ENCODE measurements at places on chromosomes 11 and 22.
A peak's percentile ranks its signal among the peaks of the same experiment; 100 is the strongest.

- DNase-seq, result peak; percentile 35
Measured at GRCh38 chr11:58958500-58958899, 19.2 kb downstream of the GLYATL1 start.

GRCh38 chr11:45332276-45332934, 46.3 kb upstream of the SYT13 start:
- peak; percentile 57 for DNase-seq

- DNase-seq, result no peak
Measured at GRCh38 chr11:61637277-61637676, 42.9 kb upstream of the DAGLA start.

DNA sequence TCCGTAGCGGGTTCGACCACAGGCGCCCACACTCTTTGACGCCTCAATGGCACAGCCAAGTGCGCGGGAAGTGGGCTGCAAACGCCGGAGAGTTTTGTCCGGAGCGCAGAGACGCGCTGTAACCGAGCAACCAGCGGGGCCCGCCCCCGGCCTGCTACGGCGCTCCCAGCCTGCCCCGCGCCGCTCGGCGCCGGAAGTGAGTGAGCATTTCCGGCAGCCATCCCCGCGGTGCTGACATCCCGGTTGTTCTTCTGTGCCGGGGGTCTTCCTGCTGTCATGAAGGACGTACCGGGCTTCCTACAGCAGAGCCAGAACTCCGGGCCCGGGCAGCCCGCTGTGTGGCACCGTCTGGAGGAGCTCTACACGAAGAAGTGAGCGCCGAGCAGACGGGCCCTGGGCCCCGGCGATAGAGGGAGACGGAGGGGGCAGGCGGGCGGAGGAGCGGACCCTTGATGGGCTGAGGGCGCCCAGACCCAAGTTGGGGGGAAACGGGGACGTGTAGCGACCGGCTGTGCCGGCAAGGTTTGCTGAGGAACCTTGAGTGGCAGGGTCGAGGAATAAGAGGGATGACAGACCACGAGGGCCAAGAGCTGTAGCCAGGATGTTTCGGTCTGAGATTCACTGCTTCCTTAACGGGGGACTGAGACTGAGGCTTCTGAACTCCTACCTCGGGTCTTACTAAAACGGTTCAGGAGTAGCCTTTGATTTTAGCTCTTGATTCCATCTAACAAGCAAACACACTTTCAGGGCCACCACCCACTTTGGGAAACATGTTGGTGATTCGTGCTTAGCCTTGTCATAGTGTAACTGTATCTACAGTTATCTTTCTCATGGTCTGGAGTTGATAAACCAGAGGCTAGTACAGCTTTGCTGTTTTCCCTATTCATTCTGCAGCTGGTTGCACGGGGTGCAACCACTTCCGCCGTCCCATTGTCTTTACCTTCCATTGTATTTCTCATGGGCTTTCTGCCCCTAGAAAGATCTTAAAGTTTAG, at the start of gene PSMD13:
PSMD13 (plus strand) TSS at position 203 of the 994 bp plus-strand sequence; CDS start at position 277, 74 bp downstream.
- DNase-seq, result peak; percentile 76

DNA sequence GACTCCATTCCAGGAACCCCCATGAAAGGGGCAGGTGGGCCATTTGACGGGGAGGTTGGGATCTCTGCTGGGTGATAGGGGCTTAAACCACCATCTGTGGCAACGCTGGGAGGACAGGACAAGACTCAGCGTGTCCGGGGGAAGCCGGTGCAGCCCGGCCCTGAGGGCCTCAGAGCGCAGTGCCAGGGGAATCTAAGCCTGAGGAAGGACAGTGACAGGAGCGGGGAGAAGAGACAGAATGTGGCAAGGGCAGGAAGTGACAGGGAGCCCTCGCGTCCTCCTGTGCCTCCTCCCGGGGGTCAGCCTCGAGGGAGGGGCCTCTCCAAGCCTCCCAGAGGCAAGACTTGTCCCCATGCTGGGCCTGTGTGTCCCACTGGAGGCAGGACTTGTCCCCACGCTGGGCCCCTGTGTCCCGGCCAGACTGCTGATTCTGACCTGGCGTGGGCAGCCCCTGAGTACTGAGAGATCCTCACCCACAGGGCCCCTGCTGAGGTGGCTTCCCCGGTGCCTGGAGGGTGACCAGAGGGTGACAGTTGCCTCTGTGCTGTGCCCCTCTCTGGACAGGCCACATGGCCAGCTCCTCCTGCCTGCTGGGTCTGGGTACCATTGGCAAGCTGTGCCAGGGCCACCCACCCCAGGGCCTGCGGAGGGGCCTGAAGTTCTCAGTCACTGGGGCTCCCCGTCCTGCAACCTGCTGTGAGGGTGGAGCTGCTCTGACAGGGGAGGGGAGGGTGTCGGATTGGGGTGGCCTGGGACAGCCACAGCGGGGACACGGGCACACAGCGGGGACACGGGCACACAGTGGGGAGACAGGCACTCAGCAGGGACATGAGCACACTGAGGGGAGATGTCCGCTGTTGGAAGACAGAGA, 676.2 kb downstream of the BRD1 start:
- DNase-seq, result no peak

DNA sequence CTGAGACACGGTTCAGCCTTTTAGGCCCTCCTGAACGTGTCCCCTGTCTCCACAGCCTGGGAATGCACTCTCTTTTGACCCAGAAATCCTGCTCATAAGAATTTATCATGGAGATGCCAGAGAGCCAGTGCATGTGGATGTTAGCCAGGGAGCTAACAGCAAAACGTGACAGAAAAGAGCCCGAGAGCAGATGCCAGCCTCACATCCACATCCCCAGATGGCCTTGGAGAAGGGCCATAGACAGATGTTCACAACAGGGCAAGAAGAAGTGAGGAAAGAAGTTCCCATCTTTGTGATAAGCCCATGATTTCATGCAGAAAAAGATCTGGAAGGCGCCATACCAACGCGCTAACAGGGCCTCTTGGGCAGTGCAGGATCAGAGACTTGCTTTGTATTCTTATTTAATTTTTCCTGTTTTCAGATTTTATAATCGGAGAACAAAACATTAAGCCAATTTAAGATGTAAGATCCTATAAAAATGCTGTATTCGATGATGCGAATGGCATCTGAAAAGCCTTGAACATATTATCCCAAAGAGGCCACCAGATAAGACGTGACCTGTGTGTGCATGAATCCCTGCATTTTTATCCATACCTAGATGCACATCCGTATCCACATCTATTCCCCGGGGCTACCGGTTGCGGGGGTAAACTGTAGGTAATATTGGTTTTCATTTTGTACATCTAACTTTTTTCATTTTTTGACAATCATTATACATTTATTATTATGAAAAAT, 48.7 kb downstream of the IGLL5 start:
- no peak for DNase-seq

DNA sequence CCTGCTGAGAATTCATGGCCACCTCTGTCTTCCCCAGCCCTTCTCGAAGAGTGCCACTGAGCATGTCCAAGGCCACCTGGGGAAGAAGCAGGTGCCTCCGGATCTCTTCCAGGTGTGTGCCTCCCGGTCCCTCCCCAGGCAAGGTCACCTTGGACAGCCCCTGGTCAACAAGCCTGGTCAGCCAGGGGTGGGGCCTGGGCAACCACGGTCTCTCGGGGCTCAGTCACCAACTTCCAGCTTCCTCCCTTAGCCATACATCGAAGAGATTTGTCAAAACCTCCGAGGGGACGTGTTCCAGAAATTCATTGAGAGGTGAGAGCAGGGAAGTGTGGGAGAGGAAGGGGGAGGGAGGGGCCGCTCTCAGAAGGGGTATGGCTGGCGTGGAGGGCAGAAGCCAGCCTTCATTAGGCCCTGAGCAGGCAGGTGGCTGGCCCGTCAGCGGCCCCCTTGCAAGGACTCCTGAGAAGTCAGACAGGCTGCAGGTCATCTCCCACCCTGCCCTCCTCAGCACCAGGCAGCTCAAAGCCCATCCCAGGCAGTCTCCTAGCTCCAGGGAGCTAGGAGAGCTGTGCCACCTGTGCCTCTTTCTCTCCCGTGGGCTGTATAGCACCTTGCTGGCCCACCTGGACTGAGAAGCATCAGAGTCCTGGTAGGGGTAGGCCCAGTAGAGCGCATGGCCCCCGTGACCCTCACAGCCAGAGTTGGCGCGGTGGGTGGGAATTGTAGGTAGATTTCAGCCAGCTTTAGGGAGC, 9.3 kb upstream of the ANKRD13D start:
- DNase-seq, result no peak

DNA sequence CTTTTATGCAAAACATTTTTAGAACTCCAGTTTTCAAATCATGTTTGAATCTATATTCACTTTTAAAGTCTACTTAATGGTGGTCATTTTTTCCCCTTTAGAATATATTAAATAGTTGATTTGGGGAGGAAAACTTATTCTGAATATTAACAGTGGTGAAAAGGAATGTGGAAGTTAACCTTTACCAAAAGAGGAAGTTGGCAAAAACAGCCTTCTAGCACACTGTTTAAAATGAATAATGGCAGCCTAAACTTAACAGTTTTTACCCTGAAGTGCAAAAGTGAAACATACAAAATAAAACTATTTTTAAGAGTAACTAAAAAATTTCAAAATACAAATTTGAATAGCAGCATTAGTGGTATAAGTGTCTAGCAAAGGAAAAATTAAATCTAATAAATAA, 86.4 kb downstream of the GRK3 start:
- no peak for DNase-seq

GRCh38 chr11:47355283-47356128, 3.0 kb upstream of the MYBPC3 start:
- peak; percentile 64 for DNase-seq

DNA sequence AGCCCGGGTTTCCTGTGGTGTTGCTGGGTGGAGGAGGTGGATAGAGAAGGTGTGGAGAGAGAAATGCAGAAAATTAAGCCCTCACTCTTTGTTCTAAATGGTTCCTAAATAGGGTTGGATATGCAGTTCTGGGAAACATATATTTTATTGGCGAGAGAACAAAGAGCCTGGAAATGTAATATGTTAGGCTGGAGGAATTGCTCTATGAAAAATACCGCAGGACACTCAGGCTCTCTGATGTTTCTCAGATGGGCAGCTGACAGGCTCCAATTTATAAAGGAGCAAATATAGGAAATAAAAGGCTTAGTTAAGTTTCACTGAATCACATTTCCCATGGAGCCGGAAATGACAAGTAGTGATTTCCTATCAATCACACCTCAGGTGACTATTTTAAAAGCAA, 428.0 kb downstream of the TMEM135 start:
- DNase-seq, result peak; percentile 20

DNA sequence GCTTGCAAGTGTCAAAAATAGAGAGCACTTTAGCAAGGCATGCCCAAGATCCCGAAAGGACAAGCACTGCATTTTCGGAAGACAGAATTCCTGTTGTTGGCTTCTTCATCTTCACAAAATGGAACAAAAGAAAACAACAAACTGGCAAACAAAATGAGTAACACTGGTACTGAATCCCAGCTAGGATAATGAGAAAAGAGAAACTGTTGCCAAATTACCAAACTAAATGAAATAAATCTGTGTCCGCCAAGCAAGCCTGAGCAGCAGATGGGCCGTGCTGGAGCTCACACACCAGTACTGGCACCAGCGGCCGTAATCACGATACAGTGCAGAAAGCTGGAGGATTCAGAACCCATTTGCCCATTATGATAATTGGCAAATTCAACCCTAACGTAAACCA, 30.6 kb downstream of the TUB start:
- DNase-seq, result no peak

- DNase-seq, result no peak
Measured at GRCh38 chr11:110838808-110839207, 126.6 kb upstream of the ARHGAP20 start.

GRCh38 chr11:129658526-129658867, 157.2 kb upstream of the TMEM45B start:
- no peak for DNase-seq

GRCh38 chr11:7512525-7513233, 1.1 kb upstream of the PPFIBP2 start:
- DNase-seq, result no peak

- DNase-seq, result no peak
Measured at GRCh38 chr11:34513682-34514449, at the start of gene ELF5. Gene ELF5, minus strand, starts transcription at chr11:34513794. Its CDS starts 8,045 bp downstream, at chr11:34505749.

DNA sequence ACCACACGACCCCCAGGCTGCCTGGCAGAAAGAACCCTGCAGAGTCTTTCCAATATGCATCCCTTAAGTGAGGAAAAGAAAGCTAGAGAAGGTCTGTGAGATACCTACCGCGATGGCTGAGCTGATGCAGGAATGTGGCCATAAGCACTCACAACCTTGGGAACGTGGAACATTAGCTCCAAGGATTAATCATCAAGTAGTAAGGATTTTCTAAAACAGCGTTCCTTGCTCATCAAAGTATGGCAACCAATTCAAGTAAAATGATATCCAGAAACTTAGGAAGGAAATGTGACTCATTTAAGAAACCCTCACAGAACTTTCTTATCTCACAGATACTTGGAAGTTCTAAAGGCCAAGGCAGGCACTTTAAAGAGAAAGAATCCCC, 12.8 kb downstream of the PACSIN2 start:
- no peak for DNase-seq

- DNase-seq, result no peak
Measured at GRCh38 chr11:73833067-73833466, 43.6 kb downstream of the COA4 start.

- DNase-seq, result peak; percentile 20
Measured at GRCh38 chr22:31139866-31140716, at the start of gene PLA2G3. Gene PLA2G3, minus strand, starts transcription at chr22:31140508. Its CDS starts 154 bp downstream, at chr22:31140354.

GRCh38 chr22:44182588-44183286, 2.0 kb downstream of the PARVG start:
- DNase-seq, result no peak

- DNase-seq, result no peak
Measured at GRCh38 chr11:121298774-121299173, 6.2 kb downstream of the SC5D start.

DNA sequence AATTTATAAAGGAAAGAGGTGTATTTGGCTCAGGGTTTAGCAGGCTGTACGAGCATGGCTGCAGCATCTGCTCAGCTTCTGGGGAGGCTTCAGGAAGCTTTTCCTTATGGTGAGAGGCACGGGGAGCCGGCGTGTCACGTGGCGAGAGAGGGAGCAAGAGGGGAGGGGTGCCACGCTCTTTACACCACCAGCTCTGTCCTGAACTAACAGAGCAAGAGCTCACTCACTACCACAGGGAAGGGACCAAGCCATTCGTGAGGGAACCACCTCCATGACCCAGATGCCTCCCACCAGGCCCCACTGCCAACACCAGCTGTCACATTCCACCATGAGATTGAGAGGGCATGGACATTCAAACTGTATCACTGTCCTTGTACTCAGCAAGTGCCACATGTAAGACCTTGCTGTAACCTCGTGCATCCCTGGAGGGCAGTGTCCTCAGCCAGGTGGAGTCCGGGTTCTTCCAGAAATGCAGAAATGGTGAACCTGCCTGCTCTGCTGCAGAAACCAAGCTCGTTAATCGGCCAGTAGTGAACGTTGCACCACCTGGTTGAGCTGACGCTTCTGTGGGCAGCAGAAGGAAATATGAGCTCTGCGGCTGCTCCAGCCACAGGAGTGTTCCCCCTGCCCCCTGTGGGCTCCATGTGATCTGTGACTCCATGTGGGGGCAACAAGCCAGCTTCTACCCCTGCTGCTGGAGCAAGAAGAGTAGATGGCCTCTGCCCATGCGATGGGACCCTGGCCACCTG, 368.6 kb downstream of the TBC1D22A start:
- DNase-seq, result no peak

- no peak for DNase-seq
Measured at GRCh38 chr11:20293531-20293930, 70.0 kb upstream of the HTATIP2 start.

DNA sequence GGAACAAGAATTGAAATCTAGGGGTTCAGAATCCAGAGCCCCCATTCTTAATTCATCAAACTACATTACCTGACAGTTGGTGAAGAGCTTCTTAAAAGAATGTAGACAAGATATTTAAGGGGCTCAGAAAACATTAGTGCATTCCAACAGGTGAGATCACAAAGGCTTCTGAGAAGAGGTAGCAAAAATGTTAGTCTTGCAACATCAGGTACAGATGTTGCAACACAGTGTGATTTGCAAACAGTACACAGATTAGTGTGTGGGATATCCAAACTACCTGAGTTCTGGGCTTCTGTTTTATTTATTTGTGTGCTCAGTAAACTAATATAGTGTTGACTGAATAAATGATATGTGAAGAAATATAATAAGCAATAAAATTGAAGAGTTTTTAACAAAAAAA, 11.8 kb downstream of the CASP4 start:
- DNase-seq, result no peak
